ENCODE measurements at places on chromosomes 5 and 9.

DNA sequence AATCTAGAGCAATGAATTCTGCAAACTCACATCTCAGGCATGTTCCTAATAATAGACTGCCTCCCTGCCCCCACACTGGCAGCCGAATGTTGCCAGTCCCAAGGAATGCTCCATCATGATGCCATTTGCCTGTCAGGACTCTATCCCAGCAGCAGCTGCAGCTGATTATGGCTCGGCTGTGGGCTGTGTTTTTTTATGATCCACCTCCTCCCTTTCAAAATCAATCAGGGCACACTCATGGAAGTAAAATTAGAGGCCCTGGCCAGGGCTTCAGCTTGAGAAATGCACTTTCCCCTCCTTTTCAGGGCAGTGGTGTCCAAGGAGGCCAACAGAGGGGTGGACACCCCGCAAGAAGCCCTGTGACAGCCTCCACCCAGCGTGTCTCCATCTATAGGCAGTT lies 176.7 kb upstream of the S1PR3 start:
- DNase-seq = no peak

GRCh38 chr9:89407070-89407469 lies 88.8 kb downstream of the SECISBP2 start:
- DNase-seq = no peak

DNA sequence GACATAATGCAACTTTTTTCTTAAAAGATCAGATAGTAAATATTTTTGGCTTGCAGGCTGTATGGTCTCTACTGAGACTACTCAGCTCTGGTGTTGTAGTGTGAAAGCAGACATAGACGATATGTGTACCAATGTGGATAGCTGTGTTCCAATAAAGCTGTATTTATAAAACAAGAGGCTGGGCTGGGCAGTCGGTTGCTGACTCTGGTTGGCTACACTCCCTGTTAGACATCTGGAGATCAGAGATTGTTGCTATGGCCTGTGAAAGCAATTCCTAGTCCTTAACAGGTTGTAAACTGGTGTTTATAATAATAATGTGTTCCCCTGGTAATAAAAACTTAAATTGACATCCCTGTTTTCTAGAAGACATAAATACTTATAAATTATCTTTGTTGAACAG lies 24.4 kb upstream of the SCAMP1 start:
- no peak for DNase-seq

DNA sequence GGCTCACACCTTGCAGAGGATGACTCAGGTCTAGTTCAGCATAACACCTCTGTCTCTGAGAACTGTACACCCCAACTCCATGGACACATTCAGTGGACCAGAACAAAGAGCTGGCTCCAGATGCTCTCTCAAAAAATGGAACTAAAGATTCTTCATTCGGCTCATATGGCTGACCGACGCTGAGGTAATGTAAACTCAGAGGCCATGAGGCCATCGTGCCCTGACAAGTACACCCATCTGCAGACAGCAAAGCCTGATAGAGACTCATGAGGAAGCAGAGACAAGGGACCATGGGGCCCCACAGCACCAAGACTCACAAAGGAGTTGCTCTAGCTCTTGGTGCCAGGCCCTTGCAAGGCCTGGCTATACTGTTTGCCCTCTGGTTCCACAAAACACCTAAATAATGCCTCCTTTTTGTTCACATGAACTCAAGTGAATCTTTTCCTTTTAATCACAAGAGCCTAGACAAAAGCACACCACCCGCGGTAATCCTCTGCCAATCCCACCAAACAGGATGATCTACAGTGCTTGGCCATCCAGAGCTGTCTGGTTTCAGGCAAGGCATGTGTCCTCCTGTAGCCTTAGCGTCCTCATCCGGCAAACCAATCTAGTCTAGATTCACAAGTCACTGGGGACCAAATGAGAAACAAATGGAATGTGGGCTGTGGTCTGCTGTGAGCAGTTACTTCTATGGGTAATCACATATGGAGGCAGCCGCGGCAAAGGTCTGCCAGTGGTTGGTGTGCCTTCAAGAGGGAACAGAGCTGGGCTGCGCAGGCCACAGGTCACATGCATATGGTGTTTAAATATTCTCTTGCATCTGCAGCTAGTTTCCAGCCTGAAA lies 22.7 kb downstream of the MED27 start:
- no peak for DNase-seq

GRCh38 chr5:147175516-147176097 lies 59.2 kb upstream of the STK32A start:
- no peak for DNase-seq

- peak; percentile 60 for DNase-seq
Observed at GRCh38 chr5:169856571-169856970, 123.7 kb downstream of the INSYN2B start.

GRCh38 chr5:158164296-158165047 lies 305.5 kb upstream of the CLINT1 start:
- DNase-seq = no peak

- DNase-seq = no peak
Observed at GRCh38 chr9:74951107-74951720, 1.5 kb downstream of the C9orf40 start.

GRCh38 chr5:113612060-113612496 lies 98.6 kb downstream of the YTHDC2 start:
- no peak for DNase-seq

GRCh38 chr5:97101189-97101910 lies 41.1 kb downstream of the LIX1 start:
- no peak for DNase-seq
